ENCODE measurements at places on chromosomes 2 and 18.

GRCh38 chr2:29246383-29247300, 131.4 kb downstream of the CLIP4 start:
- DNase-seq: no peak

GRCh38 chr2:25339211-25339674, 2.5 kb downstream of the DNMT3A start:
- DNase-seq: no peak

DNA sequence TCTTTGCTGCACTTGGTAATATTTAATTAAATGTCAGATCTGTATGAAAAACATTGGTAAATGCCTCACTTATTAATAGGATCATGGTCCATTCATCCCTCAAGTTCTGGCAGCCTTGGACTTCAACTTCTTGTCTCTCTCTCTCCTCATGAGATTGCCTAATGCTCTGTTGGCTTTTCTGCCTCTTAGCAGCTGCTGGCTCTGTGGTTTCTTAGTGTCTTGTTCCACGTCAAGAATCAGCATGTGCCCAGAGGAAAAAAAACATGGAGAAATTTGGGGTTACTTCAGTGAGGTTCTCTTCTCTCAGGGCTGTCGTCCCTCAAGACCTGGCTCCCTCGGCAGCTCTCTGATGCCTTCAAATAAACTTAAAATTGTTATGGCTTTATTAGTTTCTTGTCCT, 75.4 kb downstream of the TAF4B start:
- DNase-seq: no peak

DNA sequence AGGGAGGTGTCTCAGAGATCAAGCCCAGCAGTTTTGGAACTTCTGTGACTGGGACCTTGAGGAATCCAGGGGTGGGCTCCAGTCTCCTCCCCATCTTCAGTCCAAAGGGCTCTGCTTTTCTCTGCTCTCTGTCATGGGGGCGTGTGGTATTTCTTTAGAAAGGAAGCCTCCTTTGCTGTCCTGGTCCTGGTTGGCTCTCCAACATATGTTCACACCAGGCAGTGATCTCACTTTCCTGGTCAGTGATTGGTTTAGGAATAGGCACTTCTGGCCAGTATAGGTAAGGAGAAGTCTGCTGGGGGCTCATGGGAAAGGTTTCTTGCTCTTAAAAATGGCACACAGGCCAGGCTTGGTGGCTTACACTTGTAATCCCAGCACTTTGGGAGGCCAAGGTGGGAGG, 115.5 kb upstream of the HAAO start:
- no peak for DNase-seq

GRCh38 chr2:49294225-49294624, 139.9 kb upstream of the FSHR start:
- DNase-seq: no peak

All from HFF-Myc (cell line).